ENCODE measurements at places on chromosomes 1 and 21. TPM values are rescaled to one million over a fixed set of nuclear protein-coding genes. Genes with fewer than 3 reads are reported as not detected.

GPR25 gene
- not detected for total RNA-seq

MYCL gene
- total RNA-seq = 0.44 TPM

TNFAIP8L2 gene
- 0.88 TPM for total RNA-seq

PRAMEF27 gene
- total RNA-seq = not detected

B3GALT2 gene
- total RNA-seq = 77.2 TPM

AMY1C gene
- not detected for total RNA-seq

KIAA0040 gene
- 12.8 TPM for total RNA-seq

AMY1B gene
- total RNA-seq = not detected

CFAP57 gene
- not detected for total RNA-seq

NR5A2 gene
- total RNA-seq = 1.3 TPM

L1TD1 gene
- total RNA-seq = 0.08 TPM

DRAXIN gene
- 0.05 TPM for total RNA-seq

FLG2 gene
- not detected for total RNA-seq

FAM110D gene
- total RNA-seq = 3.1 TPM

UBE2U gene
- total RNA-seq = 0.85 TPM

NMNAT2 gene
- total RNA-seq = 3.4 TPM

SMCP gene
- not detected for total RNA-seq

SPTA1 gene
- not detected for total RNA-seq

C1QB gene
- 96.2 TPM for total RNA-seq

RGS4 gene
- 3.2 TPM for total RNA-seq

All from left ventricle myocardium inferior (tissue), 1 donor.